Calu3 (cell line): ENCODE measurements at places on chromosomes 12 and 14.

DNA sequence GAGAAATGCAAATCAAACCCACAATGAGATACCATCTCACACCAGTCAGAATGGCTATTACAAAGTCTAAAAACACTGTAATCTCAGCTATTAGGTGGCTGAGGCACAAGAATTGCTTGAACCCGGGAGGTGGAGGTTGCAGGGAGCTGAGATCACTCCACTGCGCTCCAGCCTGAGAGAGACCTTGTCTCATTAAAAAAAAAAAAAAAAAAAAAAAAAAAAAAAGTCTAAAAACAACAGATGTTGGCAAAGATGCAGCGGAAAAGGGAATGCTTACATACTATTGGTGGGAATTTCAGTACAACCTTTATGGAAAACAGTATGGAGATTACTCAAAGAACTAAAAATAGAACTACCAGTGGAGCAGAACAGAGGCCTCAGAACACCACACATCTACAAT, 19.0 kb upstream of the ATF7 start:
- no peaks in the 10 kb centered on the region for H3K27me3 ChIP-seq
- no peak for DNase-seq
- no peak overlapping the region for H3K4me3 ChIP-seq
- H3K36me3 ChIP-seq = peaks cover 2% of the 10 kb centered on the region
- H3K27ac ChIP-seq = no peak overlapping the region

GRCh38 chr12:24562771-24563431, 386.0 kb downstream of the BCAT1 start:
- peaks cover 19% of the 10 kb centered on the region for H3K4me1 ChIP-seq
- H3K27me3 ChIP-seq = peaks cover 63% of the 10 kb centered on the region
- peak; percentile 8 for DNase-seq
- H3K27ac ChIP-seq = peak overlapping the region; percentile 64
- peaks cover 25% of the 10 kb centered on the region for H3K36me3 ChIP-seq

- H3K36me3 ChIP-seq = no peaks in the 10 kb centered on the region
- DNase-seq = no peak
- H3K27ac ChIP-seq = no peak overlapping the region
- no peaks in the 10 kb centered on the region for H3K4me1 ChIP-seq
- H3K27me3 ChIP-seq = peaks cover 93% of the 10 kb centered on the region
- H3K4me3 ChIP-seq = no peak overlapping the region
Measured at GRCh38 chr12:4216187-4216927, 57.2 kb upstream of the CCND2 start.

- H3K36me3 ChIP-seq = no peaks in the 10 kb centered on the region
- DNase-seq = no peak
- no peaks in the 10 kb centered on the region for H3K4me1 ChIP-seq
- H3K27me3 ChIP-seq = no peaks in the 10 kb centered on the region
Measured at GRCh38 chr12:124020514-124020949, 47.5 kb downstream of the ZNF664 start.

- no peaks in the 10 kb centered on the region for H3K4me1 ChIP-seq
- no peaks in the 10 kb centered on the region for H3K27me3 ChIP-seq
- DNase-seq = no peak
- H3K36me3 ChIP-seq = peaks cover 23% of the 10 kb centered on the region
- peak overlapping the region; percentile 76 for H3K4me3 ChIP-seq
- H3K27ac ChIP-seq = no peak overlapping the region
Measured at GRCh38 chr12:31119192-31119802, 45.6 kb downstream of the DDX11 start.

GRCh38 chr14:100073576-100074430, 8.6 kb downstream of the EVL start:
- H3K4me3 ChIP-seq = no peak overlapping the region
- H3K36me3 ChIP-seq = no peaks in the 10 kb centered on the region
- H3K27ac ChIP-seq = no peak overlapping the region
- H3K4me1 ChIP-seq = peaks cover under 1% of the 10 kb centered on the region

GRCh38 chr12:104722601-104723534, 235.2 kb downstream of the SLC41A2 start:
- no peak for DNase-seq
- H3K27ac ChIP-seq = no peak overlapping the region
- H3K36me3 ChIP-seq = no peaks in the 10 kb centered on the region
- peaks cover 43% of the 10 kb centered on the region for H3K27me3 ChIP-seq

GRCh38 chr12:58425481-58426392, 484.4 kb downstream of the ATP23 start:
- peak overlapping the region; percentile 70 for H3K27ac ChIP-seq
- no peaks in the 10 kb centered on the region for H3K27me3 ChIP-seq
- peak overlapping the region; percentile 53 for H3K4me3 ChIP-seq
- H3K4me1 ChIP-seq = peaks cover 42% of the 10 kb centered on the region

DNA sequence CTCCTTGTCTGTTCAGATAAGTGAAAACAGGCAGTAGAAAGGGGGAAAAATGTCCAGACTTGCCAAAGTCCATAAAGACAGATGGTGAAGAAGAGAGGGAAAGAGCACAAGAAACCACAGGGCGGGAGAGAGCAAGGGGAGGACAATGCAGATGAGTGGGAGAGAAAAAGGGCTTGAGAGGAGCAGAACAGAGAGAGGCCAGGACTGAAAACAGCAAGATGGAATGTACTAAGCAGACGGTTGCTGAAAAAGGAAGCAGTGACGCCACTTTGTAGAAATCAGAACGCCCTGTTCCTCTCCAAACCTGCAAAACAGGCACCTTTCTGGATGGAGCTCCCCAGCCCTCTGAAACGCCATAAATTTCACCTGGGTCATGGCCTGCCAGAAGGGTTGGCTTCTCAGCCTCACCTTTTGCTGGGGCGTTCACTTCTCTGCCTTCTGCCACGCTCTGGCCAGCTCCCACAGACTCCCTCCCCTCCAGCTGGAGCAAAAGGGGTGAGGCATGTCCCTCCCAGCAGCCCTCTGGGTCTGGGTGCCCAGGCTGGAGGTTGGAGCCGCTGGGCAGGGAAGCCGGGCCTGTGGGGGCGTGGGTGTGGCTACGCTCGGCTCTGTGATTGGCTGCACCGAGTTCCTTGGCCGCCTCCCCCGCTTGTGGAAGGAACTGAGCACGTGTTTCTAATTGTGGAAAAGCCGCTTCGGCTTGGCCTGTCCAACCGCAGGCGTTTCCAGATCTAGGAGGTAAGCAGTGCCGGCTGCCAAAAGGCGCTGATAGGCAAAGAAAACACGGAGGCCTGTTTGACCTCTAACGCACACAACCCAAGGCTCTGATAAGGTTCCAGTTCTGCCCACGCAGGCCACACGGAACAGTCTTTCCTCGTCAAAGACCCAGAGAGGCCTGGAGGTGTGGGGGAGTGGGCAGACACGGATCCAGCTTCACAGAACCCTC, 29.3 kb downstream of the SLC7A8 start:
- no peaks in the 10 kb centered on the region for H3K4me1 ChIP-seq
- DNase-seq = peak; percentile 47
- H3K27me3 ChIP-seq = peaks cover 48% of the 10 kb centered on the region
- H3K4me3 ChIP-seq = no peak overlapping the region
- H3K27ac ChIP-seq = no peak overlapping the region
- no peaks in the 10 kb centered on the region for H3K36me3 ChIP-seq

- H3K36me3 ChIP-seq = no peaks in the 10 kb centered on the region
- H3K27me3 ChIP-seq = peaks cover 11% of the 10 kb centered on the region
- H3K4me3 ChIP-seq = no peak overlapping the region
- H3K4me1 ChIP-seq = peaks cover under 1% of the 10 kb centered on the region
Measured at GRCh38 chr12:57159311-57159710, 11.9 kb upstream of the LRP1-AS start.

DNA sequence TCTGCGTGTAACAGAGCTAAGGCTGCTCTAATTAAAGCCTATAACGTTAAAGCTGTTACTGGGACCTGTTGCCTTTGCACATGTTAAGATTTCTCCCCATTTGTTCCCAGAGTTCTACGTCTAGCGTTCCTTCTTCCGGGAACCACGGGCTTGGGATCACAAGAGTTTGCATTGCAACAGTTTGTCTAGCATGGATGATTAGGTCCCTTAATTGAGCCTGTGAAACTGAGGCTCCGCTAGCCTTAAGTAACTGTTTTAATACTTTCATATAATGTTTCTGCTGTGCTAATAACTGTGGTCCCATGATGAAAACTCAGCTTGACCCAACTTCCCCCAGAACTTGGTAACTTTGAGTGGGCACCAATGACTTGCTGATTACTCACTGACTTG, 16.7 kb upstream of the LYZ start:
- H3K27ac ChIP-seq = peak overlapping the region; percentile 90
- H3K36me3 ChIP-seq = peaks cover 33% of the 10 kb centered on the region
- DNase-seq = no peak
- H3K27me3 ChIP-seq = no peaks in the 10 kb centered on the region

DNA sequence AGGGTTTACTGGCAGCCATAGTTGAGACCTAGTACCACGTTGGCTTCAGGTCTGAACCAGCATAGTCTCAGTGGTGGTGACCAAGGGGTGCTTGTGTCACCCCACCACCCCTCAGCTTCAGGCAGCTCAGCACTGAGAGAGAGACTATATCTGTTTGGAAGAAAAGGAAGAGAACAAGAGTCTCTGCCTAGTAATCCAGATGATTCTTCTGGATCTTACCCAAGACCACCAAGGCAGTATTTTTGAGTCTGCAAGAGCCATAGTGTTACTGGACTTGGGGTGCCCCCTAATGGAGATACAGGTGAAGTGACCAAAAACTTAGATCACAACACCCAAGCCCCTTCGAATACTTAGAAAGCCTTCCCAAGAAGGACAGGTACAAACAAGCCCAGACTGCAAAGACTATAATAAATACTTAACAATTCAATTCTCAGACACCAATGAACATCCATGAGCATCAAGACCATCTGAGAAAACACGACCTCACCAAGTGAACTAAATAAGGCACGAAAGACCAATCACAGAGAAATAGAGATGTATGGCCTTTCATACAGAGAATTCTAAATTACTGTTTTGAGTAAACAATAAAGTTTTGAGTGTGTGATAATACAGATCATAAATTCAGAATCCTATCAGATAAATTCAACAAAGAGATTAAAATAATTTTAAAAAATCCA, 107.0 kb downstream of the HELB start:
- H3K4me3 ChIP-seq = no peak overlapping the region
- no peak overlapping the region for H3K27ac ChIP-seq
- no peaks in the 10 kb centered on the region for H3K4me1 ChIP-seq
- DNase-seq = peak; percentile 53
- no peaks in the 10 kb centered on the region for H3K36me3 ChIP-seq

DNA sequence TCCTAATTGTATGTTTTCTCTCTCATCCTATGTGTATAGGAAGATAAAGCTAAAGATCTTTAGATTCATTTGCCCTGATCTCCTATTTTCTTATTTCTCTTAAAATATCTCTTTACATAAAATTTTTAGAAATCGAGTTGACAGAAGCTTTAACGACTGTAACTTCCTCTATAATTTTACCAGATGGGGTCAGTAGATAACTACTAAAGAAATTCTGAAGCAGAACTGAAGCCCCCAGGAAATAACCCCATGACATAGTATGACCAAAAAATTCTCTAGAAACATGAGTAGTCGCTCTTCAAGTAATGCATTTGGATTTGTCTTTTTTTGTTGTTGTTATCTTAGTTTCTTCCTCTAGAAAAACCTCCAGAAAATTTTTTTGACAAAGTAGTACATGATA, 288.0 kb downstream of the ERC1 start:
- DNase-seq = no peak
- H3K27me3 ChIP-seq = no peaks in the 10 kb centered on the region
- no peaks in the 10 kb centered on the region for H3K4me1 ChIP-seq
- no peak overlapping the region for H3K4me3 ChIP-seq
- no peak overlapping the region for H3K27ac ChIP-seq

DNA sequence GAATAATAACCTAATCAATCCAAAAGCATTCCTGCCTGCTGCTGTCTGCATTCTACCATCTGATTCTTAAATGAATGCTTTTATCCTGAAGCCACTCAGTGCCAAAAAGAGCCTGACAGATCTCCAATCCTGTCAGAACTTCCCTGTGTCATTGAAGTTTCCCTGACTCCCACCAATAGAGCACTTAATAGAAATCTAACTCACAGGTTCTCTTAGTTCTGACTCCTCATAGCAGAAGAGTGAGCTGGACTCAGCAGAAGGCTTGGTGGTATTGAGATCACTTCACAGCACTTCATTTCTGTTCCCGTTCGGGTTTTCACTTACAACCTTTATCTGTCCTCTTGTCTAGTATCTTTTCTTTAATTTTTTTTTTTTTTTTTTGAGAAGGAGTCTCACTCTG, 102.6 kb downstream of the OTOGL start:
- no peak overlapping the region for H3K4me3 ChIP-seq
- no peak for DNase-seq

- no peak overlapping the region for H3K4me3 ChIP-seq
- no peaks in the 10 kb centered on the region for H3K4me1 ChIP-seq
- H3K27me3 ChIP-seq = no peaks in the 10 kb centered on the region
- H3K27ac ChIP-seq = no peak overlapping the region
- H3K36me3 ChIP-seq = no peaks in the 10 kb centered on the region
- DNase-seq = no peak
Measured at GRCh38 chr12:80040075-80040738, 59.1 kb upstream of the OTOGL start.
